ENCODE measurements at places on chromosomes 16 and 17. TPM values are rescaled to one million over a fixed set of nuclear protein-coding genes. Genes with fewer than 3 reads are reported as not detected.

DNA sequence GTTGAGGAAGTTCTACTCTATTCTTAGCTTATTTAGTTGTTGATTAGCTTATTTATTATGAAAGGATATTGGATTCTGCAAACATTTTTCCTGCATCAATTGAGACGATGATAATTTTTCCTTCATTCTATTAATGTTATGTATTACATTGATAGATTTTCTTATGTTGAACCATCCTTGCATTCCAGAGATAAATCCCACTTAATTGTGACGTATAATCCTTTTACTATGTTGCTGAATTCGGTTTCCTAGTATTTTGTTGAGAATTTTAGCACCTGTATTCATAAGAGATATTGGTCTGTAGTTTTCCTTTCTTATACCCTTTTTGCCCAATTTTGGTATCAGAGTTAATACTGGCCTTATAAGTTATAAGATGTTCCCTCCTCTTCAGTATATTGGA, 47.6 kb upstream of the BRD7 start:
- DNase-seq = no peak

GRCh38 chr17:1366234-1366633, 33.8 kb downstream of the YWHAE start:
- no peak for DNase-seq

- DNase-seq = no peak
Measured at GRCh38 chr17:67531291-67531690, 154.2 kb downstream of the PITPNC1 start.

DNA sequence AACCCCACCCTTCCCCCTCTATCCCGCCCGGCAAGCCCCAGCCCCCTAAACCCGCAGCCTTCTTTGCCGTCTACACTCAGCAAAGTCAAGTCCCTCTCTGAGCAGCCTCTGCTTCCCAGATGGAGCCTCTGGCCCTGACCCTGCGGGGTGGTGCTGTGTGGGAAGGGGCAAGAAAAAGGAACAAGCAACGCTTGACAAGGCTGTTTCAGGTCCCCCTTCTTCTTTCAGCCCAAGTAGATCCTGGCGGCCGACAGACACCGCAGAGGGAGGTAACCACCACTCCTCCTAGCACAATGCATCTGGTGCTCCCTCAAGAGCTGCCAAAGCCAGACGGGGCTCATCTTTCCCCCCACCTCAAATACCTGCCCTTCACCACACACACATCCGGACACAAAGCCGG, 178.3 kb downstream of the ENGASE start:
- DNase-seq = no peak

DNA sequence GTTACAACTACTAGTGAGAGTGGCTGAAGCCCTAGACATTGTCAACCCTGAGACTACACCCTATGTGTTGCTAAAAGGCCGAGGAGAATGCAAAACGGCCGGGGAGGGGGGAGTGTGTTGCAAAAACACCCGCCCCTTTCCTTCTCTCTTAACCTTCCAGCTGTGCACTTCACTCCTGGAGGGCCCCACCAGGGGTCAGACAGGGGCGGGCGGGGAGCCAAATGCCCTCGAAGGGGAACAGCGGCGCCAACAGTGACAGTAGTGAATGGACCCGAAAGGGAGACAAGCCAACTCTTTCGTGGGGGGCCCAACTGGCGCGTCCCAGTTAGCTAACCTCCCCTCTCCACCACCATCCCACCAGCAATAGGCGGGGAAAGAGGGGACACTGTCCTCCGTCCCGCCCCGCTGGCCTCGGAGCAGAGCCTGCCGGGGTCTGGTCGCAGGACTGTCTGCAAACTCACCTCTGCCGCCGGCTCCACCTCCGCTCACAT, 352 bp downstream of the MARF1 start:
- DNase-seq = peak; percentile 64

- no peak for DNase-seq
Measured at GRCh38 chr16:11409398-11409797, 64.1 kb downstream of the RMI2 start.

- DNase-seq = no peak
Measured at GRCh38 chr17:16916557-16916920, 55.4 kb downstream of the TNFRSF13B start.

- no peak for DNase-seq
Measured at GRCh38 chr17:19542247-19542646, 8.6 kb downstream of the SLC47A1 start.

DNA sequence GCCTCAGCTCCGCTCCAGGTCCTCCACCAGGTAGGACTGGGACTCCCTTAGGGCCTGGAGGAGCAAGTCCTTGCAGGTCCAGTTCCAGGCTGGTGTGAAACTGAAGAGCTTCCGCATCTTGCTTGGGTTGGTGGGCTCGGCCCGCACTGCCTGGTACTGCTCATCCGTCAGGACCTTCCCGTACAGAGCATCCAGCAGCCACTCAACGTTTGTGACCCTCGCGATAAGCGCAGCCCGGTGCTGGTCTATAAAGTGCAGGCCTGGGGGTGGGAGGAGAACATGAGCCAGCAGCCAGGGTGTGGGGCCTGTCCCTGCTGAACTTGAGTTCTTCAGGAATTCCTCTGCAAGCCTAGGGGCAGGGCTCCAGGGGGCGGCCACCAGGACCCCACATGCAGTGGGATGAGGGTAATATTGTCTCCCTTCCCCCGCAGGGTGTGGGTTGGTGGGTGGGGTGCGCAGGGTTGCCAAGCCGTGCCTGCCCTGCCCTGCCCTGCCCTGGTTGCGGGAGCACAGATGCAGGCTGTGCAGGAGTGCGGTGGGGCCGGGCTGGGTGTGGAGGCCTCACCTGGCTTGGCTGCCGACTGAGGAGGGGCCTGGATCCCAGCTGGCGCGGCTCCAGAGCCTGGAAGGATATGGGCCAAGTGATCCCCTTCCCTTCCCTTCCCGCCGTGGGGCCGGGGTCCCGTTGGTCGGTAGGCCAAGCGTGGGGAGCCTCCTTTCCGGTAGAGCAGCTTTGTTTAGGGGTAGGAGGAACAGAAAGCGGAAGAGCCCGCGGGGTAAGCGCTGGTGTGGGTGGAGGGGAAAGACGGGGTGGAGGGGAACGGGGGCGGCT, 762 bp downstream of the PYCARD start:
- DNase-seq = no peak

- DNase-seq = no peak
Measured at GRCh38 chr16:54582631-54583250, 296.2 kb upstream of the IRX3 start.

GRCh38 chr17:13690806-13691205, 89.1 kb upstream of the HS3ST3A1 start:
- no peak for DNase-seq

GRCh38 chr17:72400863-72401262, 280.0 kb downstream of the SOX9 start:
- DNase-seq = no peak

DNA sequence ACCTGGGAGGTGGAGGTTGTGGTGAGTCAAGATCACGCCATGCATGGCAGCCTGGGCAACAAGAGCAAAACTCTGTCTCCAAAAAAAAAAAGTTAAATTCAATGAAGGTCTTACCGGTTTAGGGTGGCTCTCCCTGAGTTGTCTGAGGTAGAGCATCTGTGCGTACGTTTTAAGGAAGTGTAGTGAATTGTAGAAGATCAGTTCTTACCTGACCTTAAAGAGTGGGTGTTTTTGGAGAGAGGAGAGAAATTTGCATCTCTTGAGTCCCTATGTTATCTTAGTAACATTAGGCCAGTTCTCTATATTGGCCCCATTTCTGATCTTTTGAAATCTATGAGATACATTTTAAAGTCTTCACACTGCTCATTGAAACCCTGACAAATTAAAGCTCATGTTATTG, 56.2 kb downstream of the ELAC2 start:
- DNase-seq = no peak

DNA sequence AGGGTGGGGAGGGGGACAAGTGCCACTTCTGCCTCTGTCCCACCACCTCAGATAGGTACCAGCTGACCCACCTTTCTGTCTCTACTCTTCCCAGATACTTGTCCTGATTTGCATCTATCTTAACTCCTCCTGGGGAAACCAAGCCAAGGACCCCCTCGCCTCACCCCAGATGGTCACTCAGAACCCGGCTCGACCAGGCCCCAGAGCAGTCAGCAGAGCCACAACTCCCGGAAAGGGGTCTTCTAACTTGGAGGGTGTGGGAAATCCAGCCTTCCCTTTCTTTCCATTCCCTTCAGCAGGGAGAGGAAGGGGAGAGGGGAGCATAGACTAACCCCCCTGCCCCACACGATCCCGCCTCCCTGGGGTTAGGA, 1.9 kb downstream of the CAVIN1 start:
- no peak for DNase-seq

GRCh38 chr16:68374246-68374805, 63.5 kb downstream of the PRMT7 start:
- DNase-seq = no peak

GRCh38 chr16:48300391-48300856, 53.1 kb upstream of the ABCC11 start:
- no peak for DNase-seq

DNA sequence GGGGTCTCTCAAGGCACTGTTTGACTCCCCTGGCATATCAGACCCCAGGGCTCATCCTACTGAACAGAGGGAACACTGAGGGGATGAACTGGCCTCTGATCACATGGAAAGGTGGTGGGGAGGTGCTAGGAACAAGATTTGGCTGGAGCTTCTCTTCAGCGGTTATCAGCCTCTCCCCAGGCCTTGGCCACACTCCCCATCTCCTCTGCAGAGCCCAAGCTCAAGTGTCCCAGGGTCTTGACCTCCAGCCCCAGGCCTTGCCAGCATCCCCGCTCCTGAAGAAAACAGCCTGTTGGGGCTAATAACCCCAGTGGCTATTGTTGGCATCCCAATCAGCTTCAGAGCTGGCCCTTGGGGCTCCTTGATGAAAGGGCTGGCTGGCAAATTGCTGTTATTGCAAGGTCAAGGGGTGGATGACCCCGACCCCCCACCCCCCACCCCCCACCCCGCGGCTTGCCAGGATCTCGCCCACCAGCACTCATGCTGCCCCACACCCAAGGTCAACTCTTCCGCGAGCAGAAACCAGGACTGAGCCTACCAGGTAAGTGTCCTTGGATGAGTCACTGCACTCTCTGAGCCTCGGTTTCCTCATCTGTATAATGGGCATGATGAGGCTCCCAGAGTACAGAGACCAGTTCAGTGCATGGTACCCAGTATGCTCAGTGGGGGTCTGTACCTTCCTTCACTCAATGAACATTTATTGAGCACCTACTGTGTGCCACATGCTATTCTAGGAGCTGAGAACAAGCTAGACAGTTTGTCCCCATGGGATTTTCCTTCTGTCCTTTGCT, 18.8 kb upstream of the FAM83G start:
- no peak for DNase-seq

GRCh38 chr17:15483431-15483830, 16.0 kb upstream of the CDRT4 start:
- DNase-seq = no peak

GRCh38 chr16:27543801-27544200, 5.9 kb downstream of the GTF3C1 start:
- no peak for DNase-seq

- DNase-seq = peak; percentile 30
Measured at GRCh38 chr16:87780385-87780989, 14.7 kb upstream of the KLHDC4 start.

DNA sequence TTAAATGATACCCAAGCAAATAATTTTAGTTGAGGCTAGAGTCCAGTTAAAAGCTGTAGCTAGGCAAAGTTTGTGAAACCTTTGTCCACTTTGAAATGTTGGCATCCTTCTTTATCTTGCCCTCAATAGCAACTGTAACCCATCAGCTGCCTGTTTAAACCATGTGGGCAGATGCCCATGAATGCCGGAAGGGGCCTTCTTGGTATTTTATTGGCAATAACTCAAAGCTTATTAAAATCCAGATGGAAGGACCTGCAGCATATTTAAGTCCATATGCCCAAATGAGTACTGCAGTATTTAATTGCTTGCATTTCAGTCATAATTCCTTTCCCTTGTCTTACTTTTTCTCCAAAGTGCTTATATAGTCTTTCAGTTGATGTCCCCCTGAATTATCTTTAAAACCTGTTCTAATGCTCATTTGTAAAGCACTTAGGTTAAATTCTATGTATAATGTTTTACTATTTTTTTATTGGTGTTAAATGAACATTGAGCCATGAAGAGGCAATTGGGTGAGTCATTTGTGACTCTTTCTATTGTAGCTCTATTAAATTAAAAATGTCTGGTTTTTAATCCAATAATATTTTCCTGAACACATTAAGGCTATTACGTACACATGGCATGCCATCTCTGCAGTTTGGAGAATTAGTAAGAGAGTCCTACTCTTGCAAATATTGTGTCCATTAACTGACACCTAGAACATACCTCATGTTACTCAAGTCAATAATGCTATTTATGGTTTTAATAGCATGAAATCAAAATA, 225.3 kb downstream of the KCNJ2 start:
- DNase-seq = no peak

- DNase-seq = no peak
Measured at GRCh38 chr16:11010575-11011221, 66.3 kb downstream of the CLEC16A start.

GRCh38 chr17:49444384-49444783, 29.7 kb upstream of the PHB1 start:
- no peak for DNase-seq

- DNase-seq = no peak
Measured at GRCh38 chr17:79664930-79665737, 54.3 kb upstream of the RBFOX3 start.

DNA sequence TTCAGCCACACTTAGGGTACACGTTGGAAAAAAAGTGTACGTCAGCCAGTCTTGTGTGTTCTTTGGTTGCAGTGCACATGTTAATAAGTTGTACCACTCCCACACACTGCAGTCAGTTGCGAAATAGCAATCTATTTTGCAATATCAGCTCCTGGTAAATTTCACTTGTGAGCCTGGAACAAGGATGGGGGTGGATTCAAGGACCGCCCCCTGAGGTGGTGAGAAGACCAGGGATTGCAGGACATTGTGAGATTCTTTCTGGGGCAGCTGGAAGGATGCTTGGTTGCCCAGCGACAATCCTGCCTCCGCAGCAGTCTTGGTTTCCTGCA, 78.6 kb upstream of the ZFHX3 start:
- no peak for DNase-seq

GRCh38 chr17:76683011-76683755, 27.6 kb downstream of the MXRA7 start:
- DNase-seq = no peak

- DNase-seq = no peak
Measured at GRCh38 chr17:28577466-28577824, 750 bp upstream of the ALDOC start.

Gene MT1M
- 0.48 TPM for total RNA-seq

Gene KRTAP4-12
- not detected for total RNA-seq

Gene NOL3
- 1.4 TPM for total RNA-seq

Gene SSTR5
- total RNA-seq = not detected

Gene NPIPB13
- 10.2 TPM for total RNA-seq

Gene KCNH4
- 2.6 TPM for total RNA-seq

Gene CCDC47
- total RNA-seq = 102 TPM

Gene TBC1D28
- not detected for total RNA-seq

Gene AANAT
- total RNA-seq = not detected

Gene MSL1
- total RNA-seq = 64.1 TPM

Gene ADGRG1
- total RNA-seq = 11.9 TPM

Gene BRIP1
- total RNA-seq = 5.8 TPM

Gene CEMP1
- 0.60 TPM for total RNA-seq

Data from activated T-cell treated with anti-CD3 and anti-CD28 coated beads, Interleukin-2, amount 50 U/mL, for 4 hours (primary cell).